ENCODE measurements at places on chromosomes 2 and 18.

GRCh38 chr2:209451209-209451834 is 27.5 kb downstream of the MAP2 start:
- DNase-seq = no peak

DNA sequence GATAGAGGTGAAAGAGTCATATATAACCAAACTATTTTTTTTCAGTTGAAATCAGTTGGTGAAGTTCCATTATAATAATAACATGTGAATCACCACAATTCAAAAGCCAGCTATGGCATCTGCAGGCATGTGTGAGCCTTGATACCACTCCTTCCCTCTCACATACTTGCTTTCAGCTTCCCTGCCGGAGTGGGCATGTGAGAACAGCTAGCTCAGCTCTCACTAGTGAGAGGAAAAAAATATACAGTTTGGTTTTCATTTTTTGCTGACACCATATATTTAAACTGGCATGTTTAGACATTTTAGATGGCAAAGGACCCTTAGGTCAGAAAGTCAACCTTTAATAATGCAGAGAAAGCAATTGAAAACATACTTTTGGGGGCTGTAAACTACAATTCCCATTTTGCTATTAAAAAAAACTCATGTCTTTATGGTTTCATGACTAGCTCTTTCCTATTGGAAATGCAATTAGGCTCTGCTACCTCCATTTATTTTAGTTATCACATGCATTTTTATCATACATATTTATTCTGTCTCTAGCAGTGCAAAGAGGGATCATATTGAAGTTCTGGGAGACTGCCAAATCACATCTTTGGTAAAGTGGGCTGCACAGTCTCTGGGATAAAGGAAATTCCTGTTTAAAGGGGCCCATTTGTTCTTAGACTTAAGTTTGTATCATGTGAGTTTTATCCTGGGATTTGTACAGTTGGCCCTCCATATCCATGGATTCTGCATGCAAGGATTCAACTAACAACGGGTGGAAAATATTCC is 33.2 kb upstream of the SLC40A1 start:
- peak; percentile 11 for DNase-seq

- peak; percentile 68 for DNase-seq
These were observed 154.3 kb downstream of the RNF152 start for GRCh38 chr18:61738488-61738887.

DNA sequence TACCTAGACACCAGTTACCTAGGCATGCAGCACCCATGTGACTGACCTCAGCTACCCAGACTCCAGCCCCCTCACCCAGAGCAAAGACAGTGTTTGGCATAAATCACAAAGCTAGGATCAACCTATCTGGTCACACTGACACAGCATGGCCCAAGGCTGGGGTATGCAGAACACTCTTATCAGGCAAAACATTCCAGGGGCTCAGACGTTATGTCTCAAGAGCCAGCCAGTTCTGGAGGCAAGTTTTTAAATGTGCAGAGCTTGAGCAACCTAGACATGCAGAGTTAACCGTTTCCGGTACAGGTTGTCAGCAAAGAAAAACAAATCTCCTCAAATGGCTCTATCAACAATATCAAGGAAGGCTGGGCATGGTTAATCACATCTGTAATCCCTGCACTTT is 92.8 kb downstream of the AP1S3 start:
- DNase-seq = peak; percentile 53

DNA sequence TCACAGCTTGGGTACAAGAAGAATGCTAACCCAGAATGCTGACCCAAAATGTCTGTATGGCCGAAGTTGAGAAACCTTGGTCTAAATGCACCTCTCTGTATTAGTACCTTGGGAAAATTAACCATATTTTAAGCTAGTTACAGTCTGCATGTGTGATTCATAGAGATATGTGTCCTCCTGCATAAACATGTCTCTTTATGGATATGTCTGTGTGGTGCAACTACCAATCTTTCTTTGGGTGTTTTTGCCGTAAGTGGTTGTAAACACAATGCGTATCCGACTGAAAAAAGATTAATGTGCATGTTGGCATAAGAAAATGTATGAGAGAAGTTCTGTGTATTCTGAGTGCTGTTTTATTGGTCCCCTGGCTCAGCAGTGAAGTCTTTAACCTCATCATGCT is 54.2 kb upstream of the GAREM2 start:
- no peak for DNase-seq

DNA sequence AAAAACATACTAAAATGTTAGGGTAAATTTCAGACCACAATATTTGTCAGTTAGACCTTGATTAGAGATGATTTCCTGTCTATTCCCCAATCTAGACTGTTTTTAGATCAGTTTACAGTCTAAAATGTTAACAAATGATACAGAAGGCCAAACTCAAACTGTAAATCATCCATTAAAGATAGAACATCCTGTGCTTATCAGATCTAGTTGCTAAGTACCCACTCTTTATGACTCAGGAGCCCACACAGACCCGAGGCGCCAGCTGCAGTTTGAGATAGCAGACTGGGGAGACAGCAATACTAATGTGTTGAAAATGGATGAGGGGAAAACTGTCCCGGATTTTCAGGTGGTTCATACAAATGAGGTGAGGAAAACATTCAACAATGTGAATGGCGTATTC is 113.3 kb downstream of the SCG2 start:
- peak; percentile 69 for DNase-seq

GRCh38 chr2:128491692-128492244 is 173.1 kb upstream of the HS6ST1 start:
- no peak for DNase-seq

GRCh38 chr18:7617738-7618422 is 50.8 kb downstream of the PTPRM start:
- DNase-seq = peak; percentile 99

GRCh38 chr2:55865096-55865835 is 58.3 kb downstream of the EFEMP1 start:
- DNase-seq = peak; percentile 83

DNA sequence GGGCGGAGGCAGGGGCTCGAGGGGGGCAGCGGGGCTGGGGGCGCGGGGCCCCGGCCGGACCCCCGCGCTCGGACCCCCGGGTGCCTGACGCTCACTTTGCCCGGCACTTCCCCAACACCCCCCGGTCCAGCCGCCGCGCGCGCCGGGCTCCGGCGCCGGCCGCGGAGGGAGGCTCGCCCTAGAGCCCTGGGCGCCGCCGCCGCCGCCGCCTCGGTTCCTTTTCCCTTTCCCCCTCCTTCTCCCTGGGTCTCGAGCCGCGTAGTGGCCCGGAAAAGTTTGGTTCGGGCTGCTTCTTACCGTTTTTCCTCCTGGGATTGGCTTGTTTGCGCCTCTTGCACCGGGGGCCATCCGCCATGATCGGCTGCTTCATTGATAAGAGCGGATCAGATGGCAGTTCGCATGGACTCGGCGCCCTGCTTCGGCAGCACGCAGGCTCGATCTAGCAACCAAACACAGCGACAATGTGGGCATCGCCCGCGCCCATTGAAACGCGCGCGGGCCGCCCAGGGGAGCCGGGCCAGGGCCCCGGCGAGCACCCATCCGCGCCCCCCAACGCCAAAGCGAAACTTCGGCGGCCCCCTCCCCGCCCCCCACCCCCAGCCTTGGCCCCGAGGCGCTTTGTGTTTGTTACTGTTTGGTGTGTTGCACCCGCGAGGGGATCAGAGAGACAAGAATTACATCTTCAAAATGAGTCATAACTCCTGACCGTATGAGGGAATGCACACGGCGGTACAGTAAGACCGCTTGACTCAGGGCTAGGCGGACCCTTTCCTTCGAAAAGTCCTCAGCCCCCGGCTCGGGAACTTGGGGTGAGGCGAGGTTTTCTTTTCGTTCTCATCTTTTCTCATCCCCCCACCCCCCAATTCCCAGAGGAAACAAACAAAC is 2.7 kb downstream of the ZEB2 start:
- peak; percentile 97 for DNase-seq

- DNase-seq = peak; percentile 38
These were observed 51.2 kb downstream of the WDR75 start for GRCh38 chr2:189492451-189492850.

GRCh38 chr18:477565-477964 is 22.9 kb downstream of the COLEC12 start:
- no peak for DNase-seq

- DNase-seq = no peak
These were observed 187.7 kb upstream of the CXCR4 start for GRCh38 chr2:136305517-136306192.

- peak; percentile 2 for DNase-seq
These were observed 166.5 kb downstream of the RPIA start for GRCh38 chr2:88857951-88858411.

- peak; percentile 88 for DNase-seq
These were observed 6.2 kb downstream of the COLEC12 start for GRCh38 chr18:493986-494983.

GRCh38 chr2:58920001-58920400 is 678.9 kb upstream of the FANCL start:
- peak; percentile 83 for DNase-seq

- DNase-seq = no peak
These were observed 190.7 kb downstream of the NCKAP5 start for GRCh38 chr2:133377599-133377998.

- DNase-seq = peak; percentile 45
These were observed 21.1 kb downstream of the NFE2L2 start for GRCh38 chr2:177243476-177243875.

GRCh38 chr2:144648837-144649465 is 129.0 kb upstream of the ZEB2 start:
- DNase-seq = no peak

DNA sequence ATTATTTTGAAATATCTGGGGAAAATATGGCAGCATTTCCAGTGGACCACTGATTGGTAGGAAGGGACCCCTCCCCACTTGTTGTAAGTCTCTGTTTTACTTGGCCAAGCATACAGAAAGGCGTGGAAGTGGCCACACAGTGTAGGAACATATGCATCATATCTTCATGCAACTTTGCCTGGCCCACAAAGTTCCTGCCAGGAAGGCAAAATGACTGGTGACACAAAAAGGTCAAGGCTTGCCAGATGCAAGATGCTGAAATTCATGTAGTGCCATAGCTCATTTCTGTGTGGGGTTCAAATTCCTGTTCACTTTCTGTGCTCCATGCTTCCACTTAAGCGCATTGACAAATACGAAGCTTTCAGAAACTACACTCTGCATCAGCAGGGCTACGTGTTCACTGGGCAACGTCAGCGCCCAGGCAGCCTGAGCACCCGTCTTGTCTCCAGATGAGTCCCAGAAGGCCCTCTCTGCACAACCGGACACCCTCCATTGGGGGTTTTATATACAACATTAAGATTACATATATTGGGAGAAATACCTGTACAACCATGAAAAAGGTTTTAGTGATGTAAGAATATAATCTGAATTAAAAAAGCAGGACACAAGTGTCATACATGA is 3.6 kb downstream of the DYNC2LI1 start:
- DNase-seq = no peak

GRCh38 chr2:172863341-172863740 is 127.7 kb downstream of the RAPGEF4 start:
- DNase-seq = no peak

DNA sequence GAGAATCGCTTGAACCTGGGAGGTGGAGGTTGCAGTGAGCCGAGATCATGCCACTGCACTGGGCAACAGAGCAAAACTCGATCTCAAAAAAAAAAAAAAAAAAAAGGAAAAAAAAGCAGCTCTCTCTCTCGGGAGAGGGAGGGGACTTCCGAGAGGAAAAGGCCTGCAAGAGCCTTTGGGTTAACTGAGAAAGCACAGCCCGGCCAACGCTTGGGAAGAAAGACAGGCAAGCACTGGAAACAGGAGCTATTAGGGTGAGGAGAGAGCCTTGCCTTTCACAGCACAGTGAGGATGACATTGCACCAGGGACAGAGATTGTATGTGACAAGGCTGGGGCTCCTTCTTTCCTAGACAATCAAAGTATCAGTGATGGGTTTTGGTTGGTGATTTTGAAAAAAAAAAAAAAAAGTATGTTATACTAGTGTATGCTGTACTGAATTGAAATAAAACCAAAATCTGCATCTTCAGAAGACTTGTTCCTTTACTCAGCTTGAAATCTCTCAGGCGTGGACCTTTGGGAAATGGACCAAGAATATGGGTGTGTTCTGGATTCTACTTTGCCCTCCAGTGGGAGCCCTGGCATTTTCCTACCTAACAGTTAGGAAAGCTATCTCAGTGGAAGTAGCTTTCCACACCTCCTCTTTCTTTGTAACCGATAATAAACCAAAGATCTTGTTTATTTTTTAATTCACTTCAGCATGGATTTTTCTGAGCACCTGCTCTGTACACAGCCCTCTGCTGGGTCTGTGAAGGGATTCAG is 16.7 kb downstream of the SRSF7 start:
- no peak for DNase-seq

GRCh38 chr18:5961828-5962150 is 66.5 kb upstream of the TMEM200C start:
- DNase-seq = no peak

DNA sequence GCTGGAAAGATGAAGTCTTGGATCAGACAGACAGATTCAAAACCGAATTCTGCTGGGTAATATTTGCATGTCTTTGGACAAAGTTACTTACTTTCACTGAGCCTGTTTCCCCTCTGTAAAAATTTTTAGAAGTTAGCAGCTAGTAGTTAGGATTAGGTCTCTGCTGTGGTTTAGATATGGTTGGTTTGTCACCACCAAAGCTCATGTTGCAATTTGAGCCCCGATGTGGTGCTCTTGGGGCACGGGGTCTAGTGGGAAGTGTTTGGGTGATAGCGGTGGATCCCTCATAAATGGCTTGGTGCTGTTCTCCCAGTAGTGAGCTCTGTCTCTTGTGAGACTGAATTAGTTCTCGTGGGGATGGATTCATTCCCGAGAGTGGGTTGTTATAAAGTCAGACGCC is 38.9 kb upstream of the PNO1 start:
- no peak for DNase-seq

DNA sequence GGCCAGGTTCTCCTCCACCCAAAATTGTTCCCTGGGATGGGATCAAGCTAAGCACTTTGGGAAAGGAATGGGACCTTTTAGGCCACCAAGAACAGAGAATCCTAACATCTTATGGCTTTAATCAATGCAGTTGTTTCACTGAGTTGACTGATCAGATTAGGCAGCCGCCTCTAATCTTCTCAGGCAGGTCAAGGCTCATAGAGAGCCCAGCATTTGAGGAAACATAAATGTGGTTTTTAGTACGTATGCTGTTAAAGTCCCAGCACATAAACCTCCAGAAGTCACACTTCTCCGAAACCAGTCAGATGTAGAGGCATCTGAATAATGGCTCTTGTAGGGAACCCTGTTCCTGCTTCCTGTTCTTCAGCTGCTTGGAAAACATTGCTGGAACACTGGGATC is 99.5 kb upstream of the RMDN2 start:
- no peak for DNase-seq

- DNase-seq = peak; percentile 40
These were observed 811 bp upstream of the SCG2 start for GRCh38 chr2:223602972-223603371.

DNA sequence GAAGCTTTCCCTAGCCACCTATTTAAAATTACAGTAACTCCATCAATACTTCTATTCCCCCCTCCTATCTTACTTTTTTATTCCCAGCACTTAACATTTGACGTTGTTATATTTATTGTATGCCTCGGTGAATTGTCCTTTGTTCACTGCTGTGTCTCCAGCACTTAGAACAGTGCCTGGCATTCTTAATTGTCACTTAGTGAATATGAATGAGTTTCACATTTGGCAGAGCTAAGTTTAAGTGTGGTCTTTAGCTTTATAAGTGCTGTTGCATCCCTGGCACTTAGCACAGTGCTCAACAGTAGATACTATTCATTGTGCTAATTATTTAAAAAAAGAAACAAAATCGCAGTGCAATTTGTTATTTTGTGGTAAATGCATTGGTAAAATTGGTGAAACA is 1.7 kb downstream of the RMP24 start:
- no peak for DNase-seq

GRCh38 chr2:232211743-232212686 is 166.5 kb upstream of the ALPP start:
- no peak for DNase-seq

GRCh38 chr2:14232217-14232616 is 400.3 kb upstream of the LRATD1 start:
- no peak for DNase-seq

- peak; percentile 10 for DNase-seq
These were observed 381.4 kb downstream of the RAD51AP2 start for GRCh38 chr2:17136877-17137276.

Data from fibroblast of skin of right biceps (primary cell).